Activated T-cell treated with anti-CD3 and anti-CD28 coated beads, Interleukin-2, amount 50 U/mL, for 24 hours (primary cell): ENCODE measurements at places on chromosomes 6 and 20.

DNA sequence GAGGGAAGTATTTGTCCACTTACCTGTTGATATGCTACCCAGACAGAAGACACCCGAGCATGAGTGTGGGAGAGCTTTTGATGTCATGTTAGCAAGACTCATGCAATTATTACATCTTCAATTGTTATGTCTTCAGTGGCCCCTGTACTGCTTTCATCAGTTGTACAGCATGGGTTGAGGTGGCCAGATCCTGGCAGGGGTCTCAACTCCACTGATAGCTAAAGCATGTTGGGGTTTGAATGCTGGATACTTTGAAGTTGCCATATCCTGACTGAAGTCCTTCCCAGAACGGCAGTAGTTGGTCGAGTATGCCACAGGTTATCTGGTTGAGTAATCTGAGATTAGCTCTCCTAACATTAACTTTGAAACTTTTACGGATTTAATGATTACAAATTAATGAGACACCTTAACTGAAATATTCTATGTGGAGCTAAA, 46.7 kb downstream of the LRRN4 start:
- H3K4me3 ChIP-seq: peak overlapping the region; percentile 95
- H3K27ac ChIP-seq: peak overlapping the region; percentile 94
- no peak for DNase-seq
- H3K27me3 ChIP-seq: no peaks in the 10 kb centered on the region
- H3K4me1 ChIP-seq: peaks cover 35% of the 10 kb centered on the region

DNA sequence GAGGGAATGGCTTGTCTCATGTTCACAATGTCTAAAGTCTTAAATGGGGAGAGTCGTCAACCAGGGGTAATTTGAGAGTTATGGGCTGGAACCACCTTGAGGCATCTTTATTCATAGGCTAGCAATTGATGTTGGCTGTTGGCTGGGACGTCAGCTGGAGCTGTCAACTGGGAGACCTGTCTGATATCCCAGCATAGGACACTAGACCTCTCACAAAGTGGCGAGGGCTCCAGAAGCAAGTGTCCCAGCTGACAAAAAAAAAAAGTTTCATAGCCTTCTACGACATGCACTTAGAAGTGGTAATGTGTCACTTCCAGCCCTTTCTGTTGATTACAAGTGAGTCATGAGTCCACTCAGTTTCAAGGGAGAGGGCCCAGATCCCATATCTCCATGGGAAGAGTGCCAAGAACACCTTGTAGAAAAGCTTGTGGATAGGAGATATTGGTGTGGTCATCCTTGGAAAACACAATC, 278.0 kb downstream of the ESR1 start:
- no peak for DNase-seq
- H3K4me1 ChIP-seq: no peaks in the 10 kb centered on the region
- H3K27ac ChIP-seq: no peak overlapping the region
- H3K36me3 ChIP-seq: no peaks in the 10 kb centered on the region

GRCh38 chr20:51828762-51829161, 26.4 kb upstream of the SALL4 start:
- H3K27me3 ChIP-seq: peaks cover 2% of the 10 kb centered on the region
- no peak for DNase-seq
- no peak overlapping the region for H3K27ac ChIP-seq
- H3K4me3 ChIP-seq: no peak overlapping the region
- no peaks in the 10 kb centered on the region for H3K4me1 ChIP-seq

DNA sequence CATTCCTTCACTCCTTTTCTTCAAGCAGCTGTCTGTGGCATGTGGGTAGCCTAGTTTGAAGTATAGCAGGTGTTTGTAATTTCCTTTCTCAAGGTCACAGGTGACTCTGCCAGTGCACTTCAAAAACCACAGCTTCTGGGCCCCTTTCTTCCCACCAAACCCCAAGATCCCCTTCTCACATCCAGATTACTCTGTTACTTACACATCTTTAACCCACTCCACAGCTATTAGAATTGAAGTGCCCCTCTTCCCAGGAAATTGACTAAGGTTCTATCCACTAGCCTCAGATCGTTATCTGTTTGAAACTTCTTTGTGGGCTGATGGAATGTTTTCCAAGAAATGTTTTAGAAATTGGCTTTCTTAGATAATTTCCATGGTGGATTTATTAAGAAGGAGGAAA, 150.8 kb downstream of the AHI1 start:
- H3K4me1 ChIP-seq: peaks cover 5% of the 10 kb centered on the region
- no peak overlapping the region for H3K27ac ChIP-seq
- no peak overlapping the region for H3K4me3 ChIP-seq

- no peak overlapping the region for H3K4me3 ChIP-seq
- no peaks in the 10 kb centered on the region for H3K27me3 ChIP-seq
- no peak for DNase-seq
- no peaks in the 10 kb centered on the region for H3K36me3 ChIP-seq
- H3K27ac ChIP-seq: no peak overlapping the region
These were observed 490.8 kb downstream of the CBLN4 start for GRCh38 chr20:55514531-55514930.

DNA sequence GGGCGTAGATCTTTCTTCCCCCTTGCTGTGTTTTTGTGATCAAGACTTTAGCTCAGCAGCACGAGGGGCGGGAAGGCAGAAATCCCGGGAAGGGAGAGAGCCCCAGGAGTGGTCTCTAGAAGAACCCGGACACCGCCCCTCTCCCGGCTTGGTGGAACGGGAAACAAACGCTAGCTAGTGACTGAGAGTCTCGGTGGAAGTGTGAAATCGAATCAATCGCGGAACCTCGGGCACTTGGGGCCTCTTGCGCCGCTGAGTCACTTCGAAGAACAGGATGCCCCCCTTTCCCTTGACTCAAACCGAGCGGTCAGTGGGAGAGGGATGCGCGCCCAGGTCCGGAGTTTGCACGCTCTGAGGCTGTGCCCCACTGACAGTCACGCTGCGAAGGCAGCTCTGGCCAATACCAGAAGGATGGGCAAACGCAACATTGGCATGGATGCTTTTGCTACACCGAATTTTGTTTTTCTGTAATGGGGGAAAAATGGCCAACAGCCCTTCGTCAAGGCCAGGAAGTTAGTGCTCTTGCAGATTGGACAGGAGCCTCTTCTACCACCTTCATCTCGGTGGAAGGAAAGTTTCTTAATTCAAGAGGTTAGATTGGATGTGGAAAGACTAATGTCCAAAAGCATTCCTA, 1.6 kb upstream of the OLIG3 start:
- peak; percentile 46 for DNase-seq
- no peaks in the 10 kb centered on the region for H3K36me3 ChIP-seq
- H3K27me3 ChIP-seq: peaks cover 89% of the 10 kb centered on the region
- H3K4me3 ChIP-seq: peak overlapping the region; percentile 20
- H3K4me1 ChIP-seq: peaks cover 62% of the 10 kb centered on the region

GRCh38 chr6:7088076-7088742, 19.6 kb upstream of the RREB1 start:
- no peak for DNase-seq
- peak overlapping the region; percentile 69 for H3K4me3 ChIP-seq
- peaks cover 35% of the 10 kb centered on the region for H3K4me1 ChIP-seq
- H3K27ac ChIP-seq: peak overlapping the region; percentile 86
- peaks cover 5% of the 10 kb centered on the region for H3K27me3 ChIP-seq
- H3K36me3 ChIP-seq: no peaks in the 10 kb centered on the region

- no peaks in the 10 kb centered on the region for H3K36me3 ChIP-seq
- no peak for DNase-seq
- H3K4me3 ChIP-seq: no peak overlapping the region
- peaks cover 19% of the 10 kb centered on the region for H3K27me3 ChIP-seq
These were observed 215.1 kb upstream of the QKI start for GRCh38 chr6:163199371-163199770.

- H3K27me3 ChIP-seq: no peaks in the 10 kb centered on the region
- peak overlapping the region; percentile 81 for H3K27ac ChIP-seq
- no peak for DNase-seq
- H3K4me3 ChIP-seq: no peak overlapping the region
- H3K36me3 ChIP-seq: peaks cover 46% of the 10 kb centered on the region
These were observed 45.7 kb downstream of the HBS1L start for GRCh38 chr6:135008941-135009290.

DNA sequence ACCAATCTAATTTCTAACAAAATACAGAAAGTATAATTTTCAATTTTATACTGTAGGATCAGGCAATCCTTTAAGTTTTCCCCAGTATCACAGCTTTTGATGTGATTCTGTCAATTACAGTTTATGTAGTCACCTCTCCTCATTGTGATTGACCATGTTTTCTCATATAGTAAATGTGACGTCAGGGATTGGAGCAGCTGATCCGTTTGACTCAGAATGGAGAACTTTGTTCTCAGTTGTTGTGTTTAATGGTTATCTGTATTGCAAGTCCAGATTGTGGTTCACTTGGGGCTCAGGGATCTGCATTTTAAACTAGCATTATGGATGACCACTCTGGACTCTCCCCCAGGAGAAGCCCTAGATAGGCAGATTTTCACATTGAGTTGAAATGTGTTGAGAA, 90.6 kb downstream of the DNAH8 start:
- no peak for DNase-seq
- peaks cover 60% of the 10 kb centered on the region for H3K27me3 ChIP-seq
- no peaks in the 10 kb centered on the region for H3K36me3 ChIP-seq

- DNase-seq: no peak
- H3K36me3 ChIP-seq: no peaks in the 10 kb centered on the region
- H3K27ac ChIP-seq: no peak overlapping the region
- no peak overlapping the region for H3K4me3 ChIP-seq
- no peaks in the 10 kb centered on the region for H3K27me3 ChIP-seq
These were observed 45.7 kb upstream of the RNF24 start for GRCh38 chr20:4060856-4061695.
